GM10248 (cell line): ENCODE measurements at places on chromosomes 2 and 18.

DNA sequence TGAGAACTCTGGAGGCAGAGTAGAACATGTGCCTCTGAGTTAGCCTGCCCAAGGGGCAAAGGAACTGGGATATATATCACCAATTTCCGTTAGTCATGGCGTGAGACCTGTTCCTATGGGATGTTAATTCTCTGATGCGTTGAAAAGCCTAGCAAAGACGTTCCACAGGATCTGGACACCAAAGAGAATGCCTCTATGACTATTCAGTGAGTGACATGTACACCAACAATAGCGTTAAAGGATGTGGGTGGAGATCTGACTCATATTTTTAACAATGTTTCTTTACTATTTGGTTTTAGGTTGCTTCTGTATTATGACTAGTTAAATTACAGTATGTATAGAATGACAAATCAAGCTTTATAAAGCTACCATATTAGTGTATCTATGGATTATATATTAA lies 320.9 kb upstream of the MC4R start:
- DNase-seq: no peak

DNA sequence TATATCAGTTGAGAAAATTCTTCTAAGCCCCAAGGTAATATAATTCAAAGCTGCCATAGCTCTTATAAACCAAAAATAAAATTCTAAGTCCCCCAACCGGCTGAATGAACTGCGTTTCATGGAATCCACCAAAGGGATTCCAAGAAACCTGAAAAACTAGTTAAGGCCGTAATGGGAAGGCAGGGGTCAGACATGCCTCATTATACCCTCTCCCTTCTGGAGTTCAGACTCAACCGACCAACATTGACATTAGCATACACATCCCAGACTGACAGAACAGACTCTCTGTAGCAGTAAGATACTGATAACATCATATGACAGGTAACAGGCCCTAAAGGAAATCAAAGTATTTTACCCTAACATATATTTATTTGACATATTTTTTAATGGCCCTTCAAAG lies 31.4 kb upstream of the PHLPP1 start:
- DNase-seq: no peak

DNA sequence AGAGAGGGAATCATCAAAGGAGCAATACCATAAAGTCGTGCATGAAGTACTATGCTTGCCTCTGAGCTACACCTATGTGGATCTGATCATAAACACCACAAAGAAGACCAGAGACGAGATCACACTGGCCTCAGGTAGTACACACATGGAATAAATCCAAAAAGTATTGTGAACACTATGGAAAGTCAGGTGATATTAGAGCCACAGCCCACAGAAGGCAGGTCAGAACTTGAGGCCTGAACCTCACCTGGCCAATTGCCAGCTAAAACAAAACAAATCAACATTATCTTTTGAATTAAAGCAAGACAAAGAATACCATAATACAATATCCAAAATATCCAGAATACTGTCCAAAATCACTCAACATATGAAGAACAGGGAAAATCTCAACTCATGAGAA lies 371.1 kb downstream of the NCKAP5 start:
- DNase-seq: no peak

DNA sequence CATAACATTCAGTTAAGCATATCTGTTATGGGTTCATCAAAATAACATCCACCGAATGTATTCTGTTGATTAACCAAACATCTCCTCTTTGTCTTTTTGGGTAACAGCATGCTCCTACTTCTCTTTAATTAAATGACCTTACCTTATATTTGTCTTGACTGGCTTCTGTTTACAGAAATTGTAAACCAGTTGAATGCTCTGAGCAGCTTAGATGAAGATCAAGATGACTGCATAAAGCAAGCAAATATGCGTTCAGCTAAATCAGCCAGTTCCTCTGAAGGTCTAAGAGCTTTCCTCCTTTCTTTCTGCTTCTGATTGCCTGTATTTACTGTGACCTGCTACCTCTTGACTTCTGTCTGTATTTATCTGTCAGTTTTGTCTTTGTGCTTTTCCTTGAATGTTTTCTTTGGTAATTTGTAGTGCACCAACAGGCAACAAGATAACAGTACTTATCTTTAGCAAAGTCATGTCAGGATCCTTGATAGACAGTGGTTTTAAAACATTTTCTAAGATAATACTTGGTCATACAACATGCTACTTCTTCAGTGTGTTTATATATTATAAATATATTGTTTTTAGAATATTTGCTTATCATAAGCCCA lies 152.8 kb downstream of the EHBP1 start:
- DNase-seq: no peak

DNA sequence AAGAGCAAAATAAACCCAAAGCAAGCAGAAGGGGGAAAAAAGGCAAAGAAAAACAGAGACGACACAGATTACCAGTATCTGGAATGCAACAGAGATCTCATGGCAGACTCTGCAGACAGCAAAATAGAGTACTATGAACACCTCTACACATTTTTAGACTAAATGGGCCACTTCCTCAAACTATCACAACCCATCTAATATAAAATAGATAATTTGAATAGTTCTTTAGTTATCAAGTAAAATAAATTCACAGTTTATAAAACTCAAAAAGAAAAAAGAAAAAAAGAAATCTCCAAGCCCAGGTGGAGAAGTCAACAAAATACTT lies 16.6 kb downstream of the SESTD1 start:
- DNase-seq: no peak

- DNase-seq: no peak
These were observed 352.0 kb downstream of the IRS1 start for GRCh38 chr2:226447338-226448300.

GRCh38 chr18:79402977-79403722 lies 7.4 kb downstream of the NFATC1 start:
- no peak for DNase-seq

- no peak for DNase-seq
These were observed 40.0 kb upstream of the SULT1C3 start for GRCh38 chr2:108199726-108200125.

DNA sequence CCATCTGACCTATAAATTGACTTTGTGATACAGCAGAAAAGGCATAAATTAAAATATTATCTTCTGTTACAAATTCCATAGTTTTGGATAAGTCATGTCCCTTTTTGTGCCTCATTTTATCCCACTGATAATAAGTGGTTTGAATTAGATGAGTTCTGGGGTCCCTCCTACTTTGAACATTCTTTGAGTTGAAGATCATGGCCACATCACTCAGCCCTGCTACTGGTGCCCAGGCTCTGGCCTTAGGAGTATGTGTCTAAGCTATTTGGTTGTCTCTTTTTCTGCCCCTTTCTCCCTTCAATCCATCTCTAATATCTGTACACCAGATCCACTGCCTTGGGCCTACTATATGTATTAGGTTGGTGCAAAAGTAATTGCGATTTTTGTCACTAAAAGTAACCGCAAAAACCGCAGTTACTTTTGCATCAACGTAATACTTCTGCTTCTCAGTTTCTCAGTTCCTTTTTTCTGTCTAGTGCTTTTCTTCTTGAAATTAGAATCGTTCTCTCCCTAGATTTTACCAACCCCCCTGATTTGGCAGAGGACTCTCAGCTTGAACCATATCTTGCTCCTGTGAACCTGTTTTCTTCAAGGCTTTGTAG lies 362.5 kb upstream of the TNP1 start:
- DNase-seq: peak; percentile 30

GRCh38 chr2:102251042-102251848 lies 60.1 kb upstream of the IL1RL1 start:
- peak; percentile 72 for DNase-seq

- DNase-seq: peak; percentile 69
These were observed 352.0 kb downstream of the TNS1 start for GRCh38 chr2:217650716-217651360.

GRCh38 chr2:18428516-18428915 lies 131.9 kb downstream of the RDH14 start:
- DNase-seq: no peak

DNA sequence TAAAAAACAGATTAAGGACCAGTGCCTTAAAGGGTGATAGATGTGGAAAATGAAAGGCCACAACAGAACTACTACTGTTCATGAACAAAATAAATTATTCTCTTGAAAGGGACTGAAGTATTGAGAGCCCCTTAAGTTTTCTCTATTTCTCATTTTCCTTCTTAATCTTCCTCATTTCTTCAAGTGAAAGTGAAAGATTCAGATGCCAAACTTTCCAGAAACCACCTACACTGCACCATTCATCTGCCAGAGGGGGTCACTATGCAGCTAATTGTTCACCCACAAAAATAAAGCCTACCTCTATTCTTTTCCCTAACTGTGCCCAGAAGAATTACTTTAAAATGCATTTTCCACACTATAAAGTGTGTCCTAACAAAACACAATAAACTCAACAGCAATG lies 140.1 kb downstream of the NR4A2 start:
- no peak for DNase-seq

GRCh38 chr18:11147371-11147951 lies 1.9 kb downstream of the PIEZO2 start:
- no peak for DNase-seq

GRCh38 chr2:164913640-164914350 lies 41.5 kb downstream of the SLC38A11 start:
- DNase-seq: no peak

DNA sequence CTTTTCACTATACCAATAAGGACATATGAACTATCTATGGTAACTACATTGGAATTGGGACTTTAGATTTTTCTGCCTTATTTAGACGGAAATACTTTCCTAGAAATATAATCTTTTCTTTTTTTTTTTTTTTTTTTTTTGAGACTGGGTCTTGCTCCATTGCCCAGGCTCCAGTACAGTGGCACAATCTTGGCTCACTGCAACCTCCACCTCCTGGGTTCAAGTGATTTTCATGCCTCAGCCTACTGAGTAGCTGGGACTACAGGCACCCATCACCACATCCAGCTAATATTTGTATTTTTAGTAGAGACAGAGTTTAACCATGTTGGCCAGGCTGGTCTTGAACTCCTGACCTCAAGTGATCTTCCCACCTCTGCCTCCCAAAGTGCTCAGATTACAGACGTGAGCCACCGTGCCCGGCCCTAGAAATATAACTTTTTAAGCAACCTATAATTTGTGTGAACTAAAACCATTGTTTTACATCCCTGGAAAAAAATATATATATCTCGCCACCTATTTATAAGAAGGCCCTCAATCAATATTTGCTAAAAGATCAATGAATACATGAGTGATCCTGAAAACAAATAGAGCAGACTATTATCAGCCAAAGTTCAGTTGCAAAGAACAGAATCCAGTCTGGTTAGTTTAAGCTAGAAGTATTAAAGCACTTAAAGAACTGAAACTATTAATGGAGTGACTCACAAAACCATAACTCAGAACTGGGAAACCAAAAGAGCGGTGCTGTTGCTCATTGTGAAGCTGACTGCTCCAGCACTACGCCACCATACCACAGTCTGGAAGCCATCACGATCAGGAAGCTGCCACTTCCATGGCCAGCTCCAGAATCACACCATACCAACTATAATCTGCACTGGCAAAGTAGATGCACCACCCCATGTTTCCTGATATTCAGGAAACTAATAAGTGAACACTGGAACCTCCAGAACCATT lies 8.4 kb upstream of the HNRNPLL start:
- peak; percentile 53 for DNase-seq

GRCh38 chr18:48649231-48649630 lies 110.4 kb downstream of the CTIF start:
- DNase-seq: no peak

GRCh38 chr2:170181602-170182001 lies 3.7 kb downstream of the MYO3B start:
- DNase-seq: no peak

- no peak for DNase-seq
These were observed 35.6 kb downstream of the PXDN start for GRCh38 chr2:1708476-1709334.

DNA sequence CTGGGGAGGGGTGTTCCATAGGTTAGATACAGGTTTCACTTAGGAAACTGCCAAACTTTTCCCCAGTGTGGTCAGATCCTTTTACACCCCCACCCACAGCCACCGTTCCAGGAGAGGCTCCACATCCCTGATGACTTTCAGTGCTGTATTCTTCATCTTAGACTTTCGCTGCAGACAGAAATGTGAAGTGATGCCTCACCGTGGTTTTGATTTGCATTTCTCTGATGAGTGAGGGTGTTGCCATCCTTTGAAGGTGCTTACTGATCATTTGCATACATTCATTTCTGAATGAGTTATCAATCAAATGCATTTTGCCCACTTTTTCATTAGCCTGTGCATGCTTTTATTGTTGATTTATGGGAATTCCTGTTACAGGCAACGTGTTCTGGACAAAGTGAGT lies 14.9 kb downstream of the COPS9 start:
- no peak for DNase-seq

GRCh38 chr2:55054106-55054875 lies 4.0 kb upstream of the RTN4 start:
- peak; percentile 41 for DNase-seq

DNA sequence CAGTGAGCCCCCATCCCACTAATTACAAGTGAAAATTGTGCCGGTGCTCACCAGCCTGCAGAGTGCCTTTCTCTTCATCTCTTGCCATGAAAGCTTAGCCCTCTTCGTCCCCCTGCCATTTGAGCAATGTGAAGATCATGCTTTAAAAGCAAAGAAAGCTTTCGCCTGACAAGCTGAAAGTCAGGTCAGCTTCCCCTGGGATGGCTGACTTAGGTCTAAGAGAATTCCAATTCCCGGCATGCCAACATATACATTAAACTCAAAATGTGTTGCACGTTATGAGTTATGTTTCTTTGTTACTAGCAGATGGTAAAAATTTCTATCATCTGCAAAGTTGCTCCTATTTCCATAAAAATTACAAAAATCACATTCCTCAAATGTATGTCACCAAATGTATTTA lies 129.8 kb downstream of the AFF3 start:
- DNase-seq: no peak

GRCh38 chr2:37630776-37631175 lies 40.7 kb downstream of the CDC42EP3 start:
- no peak for DNase-seq
